Mesendoderm (in vitro differentiated cells): ENCODE measurements at places on chromosomes 12 and 14.

GRCh38 chr12:12784911-12785814 lies at the start of gene APOLD1:
APOLD1 (plus strand) TSS chr12:12785659; CDS start chr12:12785692, 33 bp downstream.
- peak; percentile 82 for DNase-seq

DNA sequence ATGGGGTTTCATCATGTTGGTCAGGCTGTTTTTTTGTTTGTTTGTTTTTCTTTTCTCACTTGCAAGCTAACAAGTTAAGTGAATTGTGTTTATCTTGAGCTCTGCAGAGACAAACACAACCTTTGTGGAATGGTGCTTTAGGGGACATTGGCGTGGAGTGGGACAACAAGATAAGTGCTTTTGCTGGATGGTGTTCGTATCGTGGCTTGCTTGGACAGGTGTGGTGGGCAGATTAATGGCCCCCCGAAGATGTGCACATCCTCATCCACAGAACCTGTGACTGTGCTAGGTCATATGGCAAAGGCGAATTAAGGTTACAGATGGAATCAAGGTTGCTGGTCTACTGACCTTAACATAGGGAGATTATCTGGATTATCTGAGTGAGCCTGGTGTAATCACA lies 7.0 kb downstream of the MLXIP start:
- DNase-seq: no peak

GRCh38 chr14:32080001-32080510 lies 3.0 kb downstream of the ARHGAP5 start:
- no peak for DNase-seq

- no peak for DNase-seq
Measured at GRCh38 chr12:66941150-66941549, 262.3 kb upstream of the GRIP1 start.

DNA sequence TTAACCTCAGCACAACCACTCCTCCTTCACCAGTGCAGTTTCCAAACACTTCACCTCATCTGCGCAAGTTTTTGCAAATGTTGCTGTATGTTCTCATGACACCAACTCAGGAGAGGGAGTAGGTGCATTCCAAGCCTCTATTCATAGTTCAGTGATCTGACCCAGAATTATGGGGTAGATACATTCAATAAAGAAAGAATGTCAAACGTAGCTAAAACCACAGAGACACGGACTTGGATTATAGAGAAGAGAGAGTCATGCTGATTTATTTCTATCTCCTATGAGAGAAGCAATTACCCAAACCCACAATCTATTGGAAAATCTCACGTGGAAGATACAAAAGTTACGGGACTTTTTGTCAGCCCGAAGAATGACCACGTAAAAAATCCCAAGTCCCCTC lies 1006.0 kb upstream of the TMEM132C start:
- no peak for DNase-seq

DNA sequence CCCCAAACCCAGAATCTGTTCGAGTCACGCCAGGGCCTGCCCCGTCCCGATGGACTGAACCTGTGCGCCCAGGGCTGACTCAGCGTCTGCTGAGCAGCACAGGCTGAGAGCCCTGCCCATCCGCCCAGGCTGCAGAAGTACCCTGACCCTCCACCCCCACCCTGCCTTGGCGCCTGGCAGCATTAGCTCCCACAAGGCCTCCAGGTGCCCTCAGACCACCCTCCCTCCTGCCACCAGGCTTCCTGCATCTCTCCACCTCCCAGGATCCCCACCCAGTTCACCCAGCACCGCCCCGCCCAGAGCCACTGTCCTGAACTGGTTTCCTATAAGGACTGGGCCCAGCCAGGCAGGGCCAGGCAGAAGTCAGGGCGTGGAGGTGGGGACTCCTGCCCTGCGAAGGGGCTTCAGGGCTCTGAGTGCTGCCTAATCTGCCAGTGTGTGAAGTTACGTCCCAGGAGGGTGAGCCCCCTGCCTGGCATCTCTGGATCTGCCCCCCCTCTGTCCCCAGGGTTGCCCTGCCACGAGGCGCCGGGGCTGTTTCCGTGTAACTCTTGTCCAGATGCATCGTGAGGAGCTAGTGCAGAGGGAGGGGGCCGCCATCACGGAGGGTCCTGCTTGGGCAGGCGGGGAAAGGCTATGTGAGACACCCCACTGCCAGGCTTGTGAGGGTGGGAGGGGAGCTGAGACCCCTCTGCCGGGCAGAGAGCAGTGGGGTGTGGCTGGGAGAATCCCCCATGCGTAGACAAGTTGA lies 9.1 kb downstream of the ADSS1 start:
- no peak for DNase-seq

DNA sequence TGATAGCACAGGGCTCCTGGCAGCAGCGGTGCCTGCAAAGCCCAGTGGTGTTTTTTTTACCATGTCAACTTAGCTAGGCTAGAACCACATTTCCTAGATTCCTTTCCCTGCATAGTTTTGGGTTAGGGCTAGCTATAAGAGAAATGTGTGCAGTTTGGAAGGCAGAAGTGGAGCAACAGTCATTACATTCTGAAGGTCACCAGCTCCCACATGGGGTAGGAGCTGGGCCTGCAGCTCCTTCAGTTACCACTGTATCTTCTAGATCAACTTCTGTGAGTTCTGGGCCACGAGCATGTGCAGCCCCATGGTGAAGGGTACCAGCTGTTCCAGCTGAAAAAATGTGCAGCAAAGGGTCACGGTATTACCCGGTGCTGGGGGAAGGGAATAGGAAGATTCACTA lies 2.3 kb upstream of the SLC25A3 start:
- DNase-seq: peak; percentile 21

GRCh38 chr14:70359076-70359424 lies 433 bp downstream of the COX16 start:
- no peak for DNase-seq

DNA sequence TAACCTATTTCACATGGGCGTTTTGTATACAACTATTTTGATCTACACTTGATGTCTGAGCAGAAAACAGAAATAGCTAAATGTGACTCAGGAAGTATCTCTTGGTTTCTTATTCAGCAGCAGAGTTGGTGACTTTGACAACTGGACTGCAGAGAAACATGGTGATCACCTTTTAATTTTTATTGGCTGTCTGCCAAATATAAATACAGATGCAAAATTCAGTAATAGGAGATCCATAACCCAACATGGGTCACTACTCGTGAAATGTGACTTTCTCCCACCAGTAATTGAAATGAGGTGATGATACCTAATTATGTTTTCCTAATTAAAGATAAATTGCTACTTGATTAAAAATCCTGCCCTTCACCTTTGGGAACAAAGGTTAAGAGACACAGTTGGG lies 487.1 kb downstream of the NELL2 start:
- DNase-seq: no peak

DNA sequence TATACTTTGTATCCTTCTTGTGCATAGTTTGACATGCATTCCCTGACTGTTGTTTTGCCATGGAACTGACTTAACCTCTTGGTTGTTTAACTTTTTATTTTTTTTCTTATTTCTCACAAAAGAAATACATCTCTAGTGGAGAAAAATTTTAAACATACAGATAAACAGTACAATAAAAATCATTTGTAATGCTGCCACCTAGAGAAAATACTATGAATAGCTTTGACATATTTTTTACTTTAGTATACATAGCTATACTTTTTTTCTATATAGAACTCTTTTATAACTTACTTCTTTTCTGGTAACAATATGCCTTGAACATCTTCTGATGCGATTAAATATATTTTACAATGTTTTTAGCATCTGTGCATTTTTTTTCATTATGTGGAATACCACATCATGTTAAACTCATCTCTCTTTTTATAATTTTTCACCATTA lies 184.5 kb downstream of the AKAP6 start:
- no peak for DNase-seq

DNA sequence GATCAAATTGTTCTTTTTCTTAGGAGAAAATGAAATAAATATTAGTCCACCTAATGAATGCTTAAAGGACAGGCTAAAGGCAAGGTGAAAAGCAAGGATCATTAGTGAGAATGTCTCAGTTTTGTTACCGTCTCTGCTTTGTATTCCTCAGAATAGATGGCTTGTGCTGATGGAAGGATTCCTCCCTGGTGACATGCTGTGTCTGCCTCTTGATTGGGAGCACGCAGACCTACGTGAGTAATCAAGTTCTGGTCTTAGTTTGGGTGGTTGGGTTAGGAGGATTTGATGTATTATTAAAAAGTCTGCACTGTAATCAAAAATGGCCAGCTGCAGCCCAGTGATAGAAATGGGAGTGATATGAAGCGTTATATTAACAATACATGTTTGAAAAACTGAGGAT lies 78.8 kb upstream of the RTL1 start:
- DNase-seq: peak; percentile 20

DNA sequence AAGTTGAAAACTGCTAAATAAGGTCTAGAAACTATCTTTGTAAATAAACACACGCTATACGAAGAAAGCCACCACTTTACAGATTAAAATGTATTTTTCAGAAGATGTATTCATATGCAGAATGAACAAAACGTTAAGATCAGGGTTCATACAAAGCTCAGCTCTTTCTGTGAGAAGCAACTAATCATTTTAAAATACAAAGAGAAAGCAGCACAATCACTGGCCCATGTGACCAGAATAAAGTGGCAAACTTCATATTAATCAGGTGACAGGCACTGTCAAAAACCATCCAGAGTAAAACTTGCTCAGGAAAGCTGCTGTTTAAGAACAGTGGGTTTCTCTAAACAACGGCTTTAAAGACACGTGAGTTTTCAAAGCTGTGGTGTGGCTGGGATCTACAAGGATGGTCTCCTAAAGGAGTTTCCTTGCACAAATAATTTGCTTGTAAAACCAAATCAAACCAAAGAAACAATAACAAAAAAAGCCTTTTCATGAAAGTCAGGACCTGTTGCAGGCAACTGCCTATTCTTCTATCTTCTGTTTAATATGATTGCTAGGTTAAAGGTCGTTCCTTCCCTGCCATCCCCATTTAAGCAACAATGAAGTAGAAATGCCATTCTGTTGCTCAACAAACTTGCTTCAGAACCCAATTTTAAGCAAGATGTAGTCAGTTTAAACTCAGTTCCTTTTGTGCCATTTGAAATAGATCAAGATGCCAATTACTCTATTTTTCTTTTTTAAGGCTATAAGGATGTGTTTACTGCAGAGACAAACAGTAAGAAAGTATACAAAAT lies 22.3 kb downstream of the SEL1L start:
- no peak for DNase-seq

DNA sequence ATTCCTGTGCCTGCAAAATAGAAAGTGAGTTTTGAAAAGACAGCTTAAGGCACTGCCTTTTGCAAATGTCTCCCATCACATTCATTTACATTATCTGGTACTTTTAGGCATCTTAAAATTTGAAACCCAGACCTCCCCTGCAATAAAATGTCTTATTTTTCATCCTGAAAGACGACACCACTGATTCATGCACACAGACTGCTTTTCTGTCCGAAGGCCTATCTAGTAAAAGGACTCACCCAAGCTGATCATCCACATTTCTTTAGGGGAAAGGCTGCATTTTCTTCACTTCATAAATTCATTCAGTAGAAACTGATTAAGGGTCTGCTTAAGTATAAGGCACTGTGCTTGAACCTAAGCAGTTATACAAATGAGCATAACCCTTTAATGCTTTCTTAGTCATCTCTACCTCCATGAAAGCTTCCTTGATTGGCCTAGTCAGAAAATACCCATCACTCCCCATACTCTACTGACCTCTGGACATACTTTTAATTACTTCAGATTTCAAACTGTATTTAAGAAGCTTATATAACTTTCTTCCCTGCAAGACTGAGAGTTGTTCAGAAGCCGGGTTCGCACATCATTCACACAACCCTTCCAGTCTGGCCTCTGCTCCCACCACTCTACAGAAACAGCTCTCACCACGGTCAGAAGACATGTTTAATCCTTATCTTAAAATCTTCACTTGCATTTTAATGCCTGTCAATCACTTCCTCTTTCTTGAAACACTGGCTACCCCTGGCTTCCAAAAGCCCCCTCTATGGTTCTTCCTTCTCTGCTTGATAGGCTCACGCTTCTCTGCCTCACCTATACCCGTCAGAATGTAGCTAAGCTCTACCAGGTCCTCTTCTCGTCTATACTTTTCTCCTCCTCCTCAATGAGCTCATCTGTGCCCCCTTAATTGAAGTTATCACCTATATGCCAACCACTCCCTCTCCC lies 288.6 kb downstream of the MED13L start:
- DNase-seq: no peak

DNA sequence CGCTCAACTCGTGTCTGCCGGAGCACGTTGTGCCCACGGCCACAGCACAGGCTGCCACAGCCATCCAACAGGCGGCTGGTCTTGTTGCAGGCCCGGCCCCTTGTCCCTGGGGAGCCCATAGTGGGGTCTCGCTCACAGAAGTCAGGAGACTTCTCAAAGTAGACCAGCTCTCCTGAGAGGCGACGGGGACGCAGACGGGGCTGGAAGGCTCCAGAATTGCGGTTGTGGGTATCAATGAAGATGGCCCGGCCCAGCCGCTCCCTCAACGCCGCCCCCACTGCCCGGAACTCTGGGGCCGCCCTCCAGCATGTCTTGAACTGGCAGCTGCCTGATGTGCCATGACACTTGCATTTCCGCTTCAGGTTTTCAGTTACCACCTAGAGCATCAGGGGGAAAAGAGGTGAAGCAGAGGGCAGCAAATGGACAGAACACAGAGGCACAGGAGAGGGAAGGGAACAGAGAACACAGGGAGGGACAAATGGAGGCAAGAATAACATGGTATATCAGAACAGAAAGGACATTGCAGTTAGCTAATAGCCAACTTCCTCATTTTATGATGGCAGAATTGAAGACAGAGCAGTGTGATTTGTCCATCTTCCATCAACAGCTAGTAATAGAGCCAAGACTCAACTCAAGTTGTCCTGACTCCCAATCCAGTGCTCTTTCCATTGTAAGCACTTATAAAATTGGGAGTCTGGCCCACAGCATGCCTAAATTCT lies 5.2 kb downstream of the WNT10B start:
- DNase-seq: no peak

- DNase-seq: no peak
Measured at GRCh38 chr12:72063073-72063472, 124.4 kb downstream of the TPH2 start.

- no peak for DNase-seq
Measured at GRCh38 chr14:91245029-91245428, 525 bp upstream of the GPR68 start.

DNA sequence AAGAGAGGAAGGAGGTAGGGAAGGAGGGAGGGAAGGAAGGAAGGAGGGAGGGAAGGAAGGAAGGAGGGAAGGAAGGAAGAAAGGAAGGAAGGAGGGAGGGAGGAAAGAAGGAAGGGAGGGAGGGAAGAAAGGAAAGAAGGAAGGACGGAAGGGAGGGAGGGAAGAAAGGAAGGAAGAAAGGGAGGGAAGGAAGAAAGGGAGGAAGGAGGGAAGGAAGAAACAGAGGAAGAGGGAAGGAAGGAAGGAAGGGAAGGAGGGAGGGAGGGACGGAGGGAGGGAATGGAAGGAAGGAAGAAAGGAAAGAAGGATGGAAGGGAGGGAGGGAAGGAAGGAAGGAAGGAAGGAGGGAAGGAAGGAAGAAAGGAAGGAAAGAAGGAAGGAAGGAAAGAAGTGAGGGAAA lies 22.4 kb upstream of the CCDC63 start:
- no peak for DNase-seq

- no peak for DNase-seq
Measured at GRCh38 chr12:124049451-124050094, 76.6 kb downstream of the ZNF664 start.

DNA sequence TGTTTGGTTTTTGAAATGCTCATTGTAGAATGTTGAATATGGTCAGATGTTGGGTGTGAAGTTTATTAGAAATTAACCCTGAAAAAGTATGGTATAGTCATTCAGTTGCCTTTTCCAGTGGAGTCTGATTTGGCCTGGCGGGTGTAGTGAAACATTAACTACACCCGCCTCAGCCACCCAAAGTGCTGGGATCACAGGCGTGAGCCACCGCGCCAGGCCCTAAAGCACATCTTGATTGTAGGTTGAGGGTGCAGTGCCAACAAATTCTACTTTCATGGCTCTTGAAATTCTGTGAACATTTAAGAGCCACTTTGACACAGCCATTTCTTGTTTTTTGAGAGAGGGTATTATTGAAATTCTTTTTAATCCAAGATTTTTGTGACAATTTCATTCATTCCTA lies 624.9 kb downstream of the DIO2 start:
- no peak for DNase-seq
